ENCODE measurements at places on chromosomes 4 and X.
A peak's percentile ranks its signal among the peaks of the same experiment; 100 is the strongest.

DNA sequence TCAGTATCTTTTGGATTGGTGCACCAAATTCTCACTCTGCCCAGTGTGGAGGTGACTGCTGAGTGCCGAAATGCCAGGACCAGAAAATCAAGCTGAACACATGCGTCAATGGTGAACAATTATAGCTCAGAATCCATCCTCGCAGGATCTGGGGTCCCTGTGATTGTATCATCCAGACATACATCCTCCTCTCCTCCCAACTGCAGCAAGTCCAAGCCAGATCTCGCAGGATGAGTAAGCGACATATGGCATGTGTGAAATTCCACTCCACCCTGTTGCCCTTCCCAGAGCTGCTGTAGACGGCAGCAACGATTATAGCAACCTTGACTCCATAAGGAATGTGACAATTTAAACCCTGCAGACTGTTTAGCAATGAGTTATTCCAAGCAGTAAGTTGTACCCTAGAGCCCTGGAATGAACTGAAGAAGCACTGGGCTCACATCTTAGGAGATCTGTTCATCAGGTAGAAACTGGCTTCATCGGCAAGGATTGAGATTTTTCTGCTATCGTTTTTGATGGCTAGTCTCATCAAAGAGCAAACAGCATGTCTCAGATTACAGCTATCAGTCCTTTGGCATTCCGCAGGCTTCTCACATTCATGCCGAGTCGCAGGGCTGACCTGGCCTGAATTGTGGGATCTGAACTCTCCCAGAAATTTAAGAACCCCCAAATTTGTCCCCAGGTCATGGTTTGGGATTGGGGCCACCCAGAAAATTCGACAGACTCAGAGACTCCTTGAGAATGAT, 35.5 kb upstream of the SORBS2 start:
- no peak overlapping the region for H3K27ac ChIP-seq
- H3K27me3 ChIP-seq = no peaks in the 10 kb centered on the region
- no peak overlapping the region for H3K4me3 ChIP-seq
- no peak for DNase-seq
- H3K4me1 ChIP-seq = no peaks in the 10 kb centered on the region

DNA sequence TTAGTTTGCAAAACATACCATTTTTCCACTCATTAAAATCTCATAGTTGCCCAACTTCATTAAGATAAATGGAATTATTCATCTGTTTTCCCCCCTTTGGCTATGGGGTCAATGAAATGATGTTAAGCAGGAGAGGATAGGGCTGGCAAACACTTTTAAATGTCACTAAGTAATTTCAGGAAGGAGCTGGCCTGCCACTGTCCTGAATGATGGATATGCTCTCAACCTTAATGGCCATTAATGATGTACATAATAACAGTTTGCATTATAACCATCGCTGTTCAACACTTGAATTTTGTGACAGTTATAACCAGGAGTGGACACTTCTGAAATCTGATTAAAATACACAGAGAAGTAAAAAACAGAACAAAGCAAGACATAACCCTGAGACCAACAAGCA, 77.2 kb downstream of the C4orf51 start:
- no peak for DNase-seq
- H3K27me3 ChIP-seq = no peaks in the 10 kb centered on the region
- no peaks in the 10 kb centered on the region for H3K4me1 ChIP-seq
- no peak overlapping the region for H3K4me3 ChIP-seq

DNA sequence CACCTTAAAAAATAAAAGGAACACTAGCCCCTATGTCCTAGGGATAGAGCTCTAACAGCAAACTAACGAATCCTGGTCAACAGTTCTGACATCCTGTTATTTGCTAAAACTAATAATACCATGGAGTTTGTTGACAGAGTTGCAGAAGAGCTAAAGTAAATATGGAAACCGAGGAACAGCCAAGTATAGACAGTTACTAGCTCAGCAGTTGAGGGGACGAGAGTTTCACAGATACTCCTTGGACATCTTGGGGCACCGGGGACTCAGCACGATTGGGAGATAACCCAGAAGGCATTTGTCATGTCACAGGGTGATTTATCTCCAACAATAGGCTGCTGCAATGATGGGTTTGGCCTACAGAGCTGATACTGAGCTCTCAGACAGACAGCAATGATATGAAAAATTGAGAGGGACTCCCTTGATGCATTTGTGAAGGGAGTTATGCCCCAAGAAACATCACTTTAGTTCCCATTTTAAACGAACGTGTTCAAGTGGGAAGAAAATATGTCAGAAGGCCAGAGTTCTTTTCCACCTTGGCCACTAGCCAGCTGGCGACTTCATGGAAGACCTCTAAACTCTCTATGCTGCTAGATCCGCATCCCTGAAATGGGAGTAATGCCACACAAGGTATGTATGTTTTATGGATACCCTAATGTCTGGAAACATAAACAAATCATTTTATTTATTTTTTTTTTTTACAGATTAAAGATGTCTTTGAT, 48.6 kb downstream of the TSC22D3 start:
- DNase-seq = no peak
- H3K27me3 ChIP-seq = no peaks in the 10 kb centered on the region

GRCh38 chr4:86043755-86044592, 315.9 kb downstream of the MAPK10 start:
- no peak overlapping the region for H3K4me3 ChIP-seq
- H3K27me3 ChIP-seq = no peaks in the 10 kb centered on the region
- peak; percentile 58 for DNase-seq
- no peaks in the 10 kb centered on the region for H3K4me1 ChIP-seq
- no peaks in the 10 kb centered on the region for H3K36me3 ChIP-seq

DNA sequence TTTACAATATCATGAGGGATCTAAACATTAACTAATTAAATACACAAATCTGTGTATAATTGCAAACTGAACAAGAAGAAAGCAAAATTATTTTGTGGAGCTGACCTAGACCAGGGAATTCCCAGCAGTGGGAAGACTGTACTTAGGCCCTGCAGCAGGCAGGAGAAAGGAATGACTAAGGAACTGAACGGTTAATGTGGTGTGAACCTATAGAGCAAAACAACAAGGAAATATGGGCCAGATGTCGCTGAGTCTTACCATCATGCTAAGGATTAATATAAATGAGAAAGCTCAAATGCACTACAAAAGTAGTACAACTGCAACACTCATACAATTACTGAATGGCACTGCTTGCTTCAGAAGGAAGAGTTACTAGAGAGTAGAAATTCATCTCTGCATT, 120.3 kb upstream of the ATXN3L start:
- no peak overlapping the region for H3K27ac ChIP-seq
- no peaks in the 10 kb centered on the region for H3K27me3 ChIP-seq
- no peaks in the 10 kb centered on the region for H3K4me1 ChIP-seq
- H3K4me3 ChIP-seq = no peak overlapping the region
- H3K36me3 ChIP-seq = no peaks in the 10 kb centered on the region
- DNase-seq = no peak

DNA sequence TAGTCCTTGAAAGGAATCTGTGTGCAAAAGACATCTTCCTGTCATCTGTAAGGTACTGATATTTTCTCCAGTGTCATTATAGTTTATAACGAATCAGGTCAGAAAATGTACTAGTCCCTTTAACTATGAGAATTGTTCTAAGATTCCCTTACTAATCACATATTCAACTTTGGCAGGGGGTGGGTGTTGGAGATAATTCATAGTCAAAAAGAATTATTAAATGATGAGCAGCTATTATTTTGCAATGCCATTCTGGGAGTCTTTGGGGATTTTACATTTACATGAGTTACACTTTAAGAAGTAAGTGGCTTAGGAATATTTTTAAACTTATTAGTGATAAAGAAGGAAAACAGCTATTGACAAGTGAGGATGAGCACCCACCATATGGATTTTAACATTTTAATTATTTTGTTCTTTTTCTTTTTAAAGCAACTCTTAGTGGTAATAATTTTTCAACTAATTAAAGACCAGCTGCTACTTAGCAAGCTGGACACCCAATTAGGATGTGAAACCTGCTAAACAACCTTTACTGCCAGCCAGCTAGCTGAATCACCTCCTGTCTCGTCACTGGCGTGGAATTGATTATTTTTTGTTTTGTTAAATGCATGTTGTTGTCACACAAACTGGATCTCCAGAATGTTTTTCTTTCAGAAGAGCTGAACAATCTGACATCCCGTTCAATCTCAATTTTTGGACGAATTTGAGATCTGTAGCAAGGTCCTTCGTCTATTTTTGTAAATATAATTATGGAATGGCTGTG, 219.2 kb downstream of the ARAP2 start:
- H3K4me1 ChIP-seq = no peaks in the 10 kb centered on the region
- H3K27ac ChIP-seq = no peak overlapping the region
- no peak overlapping the region for H3K4me3 ChIP-seq
- no peaks in the 10 kb centered on the region for H3K27me3 ChIP-seq

DNA sequence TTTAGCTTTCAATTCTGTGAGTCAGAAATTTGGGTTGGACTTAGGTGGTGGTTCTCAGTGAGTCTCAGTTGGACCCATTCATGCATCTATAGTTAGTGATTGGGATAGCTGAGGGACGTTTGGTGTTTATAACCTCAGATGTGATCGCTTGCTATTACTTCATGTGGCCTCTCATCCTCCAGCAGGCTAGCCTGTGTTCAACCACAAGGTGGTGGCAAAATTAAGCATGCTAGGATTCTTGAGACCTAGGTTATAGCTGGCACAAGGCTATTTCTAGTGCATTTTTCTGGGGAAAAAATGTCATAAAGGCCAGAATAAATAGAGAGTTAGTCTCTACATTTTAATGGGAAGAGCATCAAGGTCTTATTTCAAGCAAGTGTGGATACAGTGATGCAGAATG, 10.9 kb upstream of the GRPR start:
- no peaks in the 10 kb centered on the region for H3K36me3 ChIP-seq
- no peaks in the 10 kb centered on the region for H3K4me1 ChIP-seq
- no peak for DNase-seq
- no peak overlapping the region for H3K27ac ChIP-seq
- H3K27me3 ChIP-seq = no peaks in the 10 kb centered on the region

- no peak for DNase-seq
- no peaks in the 10 kb centered on the region for H3K4me1 ChIP-seq
- no peaks in the 10 kb centered on the region for H3K27me3 ChIP-seq
- H3K4me3 ChIP-seq = no peak overlapping the region
- no peak overlapping the region for H3K27ac ChIP-seq
- no peaks in the 10 kb centered on the region for H3K36me3 ChIP-seq
Measured at GRCh38 chr4:131302108-131302507, 1847.0 kb upstream of the PCDH10 start.

GRCh38 chr4:102299354-102300107, 45.8 kb downstream of the SLC39A8 start:
- H3K4me3 ChIP-seq = no peak overlapping the region
- no peaks in the 10 kb centered on the region for H3K27me3 ChIP-seq
- H3K27ac ChIP-seq = no peak overlapping the region
- H3K4me1 ChIP-seq = no peaks in the 10 kb centered on the region
- H3K36me3 ChIP-seq = no peaks in the 10 kb centered on the region
- peak; percentile 21 for DNase-seq

- no peak overlapping the region for H3K4me3 ChIP-seq
- no peak overlapping the region for H3K27ac ChIP-seq
- no peak for DNase-seq
- no peaks in the 10 kb centered on the region for H3K4me1 ChIP-seq
- H3K36me3 ChIP-seq = no peaks in the 10 kb centered on the region
Measured at GRCh38 chr4:54842226-54842625, 184.5 kb downstream of the KIT start.

GRCh38 chr4:40140196-40140595, 56.6 kb upstream of the RHOH start:
- DNase-seq = no peak
- H3K27me3 ChIP-seq = no peaks in the 10 kb centered on the region
- no peak overlapping the region for H3K4me3 ChIP-seq
- no peak overlapping the region for H3K27ac ChIP-seq
- no peaks in the 10 kb centered on the region for H3K4me1 ChIP-seq

DNA sequence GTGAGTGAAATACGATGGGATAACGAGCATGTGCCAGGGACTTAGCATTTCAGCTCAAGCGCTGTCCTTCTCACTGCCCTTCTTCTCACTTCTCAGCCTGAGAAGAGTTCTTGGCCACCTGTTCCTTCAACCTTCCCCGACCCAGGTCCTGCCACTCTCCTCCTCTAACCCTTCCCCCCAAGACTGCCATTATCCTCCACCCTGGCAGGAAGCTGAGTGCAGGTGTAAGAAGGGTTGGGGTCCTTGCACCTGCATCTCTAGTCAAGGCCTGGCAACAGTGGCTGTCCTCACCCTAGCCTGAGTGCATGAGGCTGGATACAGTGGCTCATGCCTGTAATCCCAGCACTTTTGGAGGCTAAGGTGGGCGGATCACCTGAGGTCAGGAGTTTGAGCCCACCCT, 19.9 kb upstream of the STIM2 start:
- no peak overlapping the region for H3K4me3 ChIP-seq
- no peaks in the 10 kb centered on the region for H3K27me3 ChIP-seq
- H3K4me1 ChIP-seq = no peaks in the 10 kb centered on the region

DNA sequence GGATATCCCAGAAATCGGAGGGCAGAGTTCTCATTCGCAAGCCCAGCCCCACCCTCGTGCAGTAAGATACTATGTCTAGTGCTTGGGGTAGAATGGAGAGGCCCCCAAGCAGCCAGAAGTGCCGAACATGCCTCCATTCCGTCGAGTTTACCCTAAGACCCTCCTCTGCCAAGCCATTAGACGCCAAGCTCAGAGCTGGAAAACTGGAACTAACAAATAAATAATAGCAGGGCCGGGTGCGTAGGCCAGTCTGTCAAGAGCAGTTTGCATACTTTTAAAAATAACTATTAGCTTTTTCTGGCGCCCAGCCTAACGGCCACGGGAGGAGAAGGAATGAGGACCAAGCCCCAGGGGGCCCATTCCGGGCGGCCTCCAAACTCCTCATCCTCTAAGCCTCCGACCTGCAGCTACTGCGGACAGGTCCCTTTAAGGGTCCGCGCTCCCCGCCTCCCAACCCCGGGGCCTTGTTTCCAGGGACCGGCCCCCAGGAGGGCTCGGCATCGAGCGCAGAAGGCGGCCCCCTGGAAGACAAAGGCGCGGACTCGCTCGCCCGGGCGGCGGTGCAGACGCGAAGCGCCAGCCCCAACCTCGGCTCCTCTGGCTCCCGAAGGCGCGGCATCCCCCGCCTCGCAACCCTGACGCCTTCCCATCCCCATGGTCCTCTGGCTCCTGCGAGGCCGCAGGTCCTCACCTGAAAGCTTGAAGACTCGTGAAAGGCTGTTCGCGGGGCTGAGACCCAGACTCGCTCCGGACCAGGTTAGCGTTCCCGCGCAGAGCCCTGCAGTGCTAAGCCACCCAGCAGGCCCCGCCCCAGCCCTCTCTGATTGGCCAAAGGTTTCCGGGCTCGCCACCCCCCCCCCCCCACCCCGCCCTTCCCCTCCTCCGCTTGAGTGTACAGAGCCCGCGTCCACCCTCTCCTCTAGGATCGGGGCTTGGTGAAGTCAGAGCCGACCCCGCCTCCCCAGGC, at the start of gene TMSB15A:
Gene TMSB15A, minus strand, starts transcription at position 765 of the 967 bp plus-strand sequence.
- no peak within 1 kb of the TSS for H3K27ac ChIP-seq
- DNase-seq = peak; percentile 63
- H3K4me1 ChIP-seq = no peaks in the 10 kb centered on the region
- no peaks in the 10 kb centered on the region for H3K27me3 ChIP-seq
- H3K36me3 ChIP-seq = no peaks in the 10 kb centered on the region
- H3K4me3 ChIP-seq = peak within 1 kb of the TSS; percentile 55

GRCh38 chr4:167867191-167867590, 225.1 kb upstream of the ANXA10 start:
- no peak overlapping the region for H3K4me3 ChIP-seq
- H3K27me3 ChIP-seq = no peaks in the 10 kb centered on the region
- no peaks in the 10 kb centered on the region for H3K36me3 ChIP-seq
- no peak for DNase-seq

- H3K36me3 ChIP-seq = no peaks in the 10 kb centered on the region
- no peak overlapping the region for H3K4me3 ChIP-seq
- no peak for DNase-seq
Measured at GRCh38 chr4:91147067-91147466, 1019.9 kb downstream of the CCSER1 start.

- H3K4me1 ChIP-seq = no peaks in the 10 kb centered on the region
- no peaks in the 10 kb centered on the region for H3K27me3 ChIP-seq
- H3K4me3 ChIP-seq = no peak overlapping the region
- no peak overlapping the region for H3K27ac ChIP-seq
- DNase-seq = no peak
- H3K36me3 ChIP-seq = no peaks in the 10 kb centered on the region
Measured at GRCh38 chr4:3340700-3341083, 47.9 kb downstream of the RGS12 start.
